ENCODE measurements at places on chromosomes 13 and 19.

DNA sequence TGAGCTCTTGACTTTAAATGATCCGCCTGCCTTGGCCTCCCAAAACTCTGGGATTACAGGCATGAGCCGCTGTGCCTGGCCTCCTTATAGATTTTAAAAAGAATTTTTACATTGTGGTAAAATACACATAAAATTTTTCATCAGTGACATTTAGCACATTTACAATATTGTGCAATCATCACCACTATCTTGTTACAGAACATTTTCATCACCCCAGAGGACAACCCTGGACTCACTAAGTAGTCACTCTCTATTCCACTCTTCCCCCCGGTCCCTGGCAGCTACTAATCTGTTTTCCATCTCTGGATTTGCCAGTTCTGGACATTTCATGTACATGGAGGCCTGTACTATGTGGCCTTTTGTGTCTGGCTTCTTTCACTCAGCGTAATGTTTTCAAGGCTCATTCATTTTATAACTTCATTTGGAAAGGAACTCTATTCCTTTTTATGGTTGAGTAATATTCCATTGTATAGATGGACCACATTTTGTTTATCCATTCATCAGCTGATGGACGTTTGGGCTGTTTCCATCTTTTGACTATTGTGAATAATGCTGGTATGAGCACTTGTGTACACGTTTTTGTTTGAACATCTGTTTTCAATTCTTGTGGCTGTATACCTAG lies 19.9 kb downstream of the MEGF8 start:
- no peak for DNase-seq

DNA sequence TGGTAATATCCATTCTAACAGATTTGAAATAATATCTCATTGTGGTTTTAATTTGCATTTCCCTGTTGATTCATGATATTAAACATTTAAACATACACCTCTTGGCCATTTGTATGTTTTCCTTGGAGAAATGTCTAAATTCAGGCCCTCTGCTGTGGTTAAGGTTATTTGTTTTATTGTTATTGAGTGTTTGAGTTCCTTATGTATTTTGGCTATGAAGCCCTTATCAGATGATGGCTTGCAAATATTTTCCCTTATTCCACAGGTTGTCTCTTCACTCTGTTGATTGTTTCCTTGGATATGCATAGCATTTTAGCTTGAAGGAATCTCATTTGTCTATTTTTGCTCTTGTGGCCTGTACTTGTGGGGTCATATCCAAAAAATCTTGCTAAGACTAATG lies 303.6 kb downstream of the GPC5 start:
- DNase-seq, result no peak

- DNase-seq, result no peak
Observed at GRCh38 chr19:29761575-29762232, 46.6 kb upstream of the C19orf12 start.

DNA sequence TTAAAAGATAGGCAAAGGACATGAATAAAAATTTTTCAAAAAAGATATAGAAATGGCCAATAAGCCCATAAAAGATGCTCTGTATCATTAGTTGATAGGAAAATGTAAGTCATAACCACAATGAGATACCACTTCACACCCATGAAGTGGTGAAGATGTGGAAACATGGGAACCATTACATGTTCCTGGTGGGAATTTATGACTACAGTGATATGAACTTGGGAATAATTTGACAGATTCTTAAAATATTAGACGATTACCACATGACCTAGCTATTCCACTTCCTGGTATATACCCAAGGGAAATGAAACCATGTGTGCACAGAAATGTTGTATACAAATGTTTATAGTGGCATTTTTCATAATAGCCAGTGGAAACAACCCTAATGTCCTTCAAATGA lies 232.2 kb downstream of the GGACT start:
- no peak for DNase-seq

DNA sequence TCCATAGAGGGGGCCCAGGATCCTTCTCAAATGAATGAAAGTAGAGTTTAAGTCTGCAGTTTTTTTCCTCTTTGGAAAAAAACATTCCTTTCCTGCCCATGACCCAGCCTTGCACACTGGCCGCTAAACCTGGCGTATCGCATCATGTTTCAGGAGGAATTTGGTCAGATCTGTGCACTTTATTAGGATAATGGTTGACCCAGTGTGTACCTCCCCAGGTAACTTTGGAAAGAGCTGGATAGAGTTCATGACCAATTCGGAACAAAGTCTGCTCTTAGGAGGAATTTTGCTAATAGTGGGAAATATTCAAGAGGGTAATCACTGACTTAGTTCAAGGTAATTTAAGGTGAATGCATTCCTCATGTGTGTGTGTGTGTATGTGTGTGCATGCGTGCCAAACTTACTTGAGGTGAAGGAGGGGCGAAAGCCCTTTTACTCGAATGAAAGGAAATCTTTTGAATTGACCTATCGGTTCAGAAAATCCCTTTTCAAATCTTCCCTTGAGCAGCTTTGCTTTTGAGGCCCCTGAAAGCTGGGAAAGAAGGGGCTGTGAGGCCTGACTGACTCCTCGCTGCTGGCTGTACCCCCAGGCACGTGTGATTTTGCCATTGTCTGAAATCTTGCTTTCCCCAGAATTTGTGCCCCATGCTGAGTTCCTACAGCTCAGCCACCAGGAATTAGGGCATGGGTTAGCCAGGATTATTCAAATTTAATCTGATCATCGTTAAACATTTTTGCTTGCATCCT lies 46.3 kb downstream of the SIPA1L3 start:
- DNase-seq, result no peak

GRCh38 chr13:35702316-35702715 lies 225.8 kb upstream of the MAB21L1 start:
- no peak for DNase-seq

- DNase-seq, result peak; percentile 48
Observed at GRCh38 chr13:36736119-36736726, 62.4 kb downstream of the SERTM1 start.

- peak; percentile 39 for DNase-seq
Observed at GRCh38 chr19:1169921-1170885, 3.9 kb downstream of the SBNO2 start.

GRCh38 chr19:35346193-35347052 lies 1.3 kb upstream of the FFAR1 start:
- DNase-seq, result no peak

DNA sequence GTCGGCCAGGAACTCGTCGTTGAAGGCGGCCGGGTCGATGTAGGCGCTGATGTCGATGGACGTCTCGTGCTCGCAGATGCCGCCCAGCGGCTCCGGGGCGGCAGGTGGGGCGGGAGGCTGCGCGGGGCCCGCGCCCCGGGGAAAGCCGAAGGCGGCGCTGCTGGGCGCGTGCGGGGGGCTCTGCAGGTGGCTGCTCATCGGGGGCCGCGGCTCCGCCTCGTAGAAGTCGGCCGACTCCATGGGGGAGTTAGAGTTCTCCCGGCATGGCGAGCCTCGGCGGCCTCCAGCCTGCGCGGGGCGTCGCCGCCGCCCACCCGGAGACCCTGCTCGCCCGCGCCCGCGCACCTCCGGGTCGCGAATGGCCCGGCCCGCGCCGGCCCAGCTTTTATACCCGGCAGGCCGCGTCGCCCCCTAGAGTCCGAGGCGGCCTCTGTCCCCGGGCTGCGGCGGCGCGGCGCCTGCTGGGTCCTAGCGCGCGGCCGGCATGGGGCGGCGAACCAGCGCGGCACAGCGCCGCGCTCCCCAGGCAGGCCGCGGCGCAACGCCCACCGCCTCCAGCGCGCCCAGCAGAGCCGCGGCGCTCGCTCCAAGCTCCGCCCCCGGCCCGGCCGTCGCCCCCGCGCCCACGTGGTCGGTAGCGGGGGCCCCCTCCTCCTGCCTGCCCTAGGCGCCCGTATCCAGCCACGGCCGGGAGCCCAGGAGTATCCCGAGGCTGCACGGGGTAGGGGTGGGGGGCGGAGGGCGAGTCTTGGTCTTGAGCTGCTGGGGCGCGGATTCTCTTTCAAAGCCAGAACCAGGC lies at the start of gene CEBPA:
Gene CEBPA, minus strand, starts transcription at position 360 of the 799 bp plus-strand sequence. Its CDS starts 120 bp downstream, at position 240.
- peak; percentile 34 for DNase-seq

DNA sequence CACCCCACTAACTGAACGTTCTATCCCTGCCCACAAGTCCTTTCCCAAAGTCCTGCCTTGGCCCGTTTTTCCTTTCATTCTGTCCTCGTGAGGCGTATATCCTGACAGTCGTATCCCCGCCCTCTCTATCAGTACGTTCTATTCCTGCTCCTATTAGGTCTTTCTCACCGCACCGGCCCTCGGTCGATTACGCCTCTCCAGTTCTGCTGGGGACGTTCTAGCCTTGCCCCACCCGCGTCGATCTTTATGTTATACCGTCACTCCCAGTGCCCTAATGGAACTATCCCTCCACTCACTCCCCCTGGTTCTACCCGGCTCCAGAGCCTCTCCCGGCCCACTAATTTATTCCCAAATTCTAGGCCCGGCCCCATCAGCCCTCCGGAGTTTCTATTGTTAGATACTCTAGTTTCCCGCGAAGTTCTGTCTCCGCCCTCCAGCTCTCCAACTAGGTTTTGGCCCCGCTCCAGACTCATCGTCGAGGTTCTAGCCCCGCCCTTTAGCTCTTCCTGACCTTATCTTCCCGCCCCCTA lies 2.0 kb downstream of the PLAUR start:
- DNase-seq, result no peak

All from HFFc6 (cell line).